Renal cortical epithelial cell (primary cell): ENCODE measurements at places on chromosomes 5 and 9. TPM values are rescaled to one million over a fixed set of nuclear protein-coding genes. Genes with fewer than 3 reads are reported as not detected.

GADD45G gene
- total RNA-seq: 0.20 TPM in 1 of 2 replicates, not detected in the other

DNAJB5 gene
- 8.7 and 13.4 TPM in 2 replicates for total RNA-seq

CATSPER3 gene
- 0.10 TPM in 1 of 2 replicates, not detected in the other for total RNA-seq

IRGM gene
- total RNA-seq: not detected in 2 replicates

SLC34A1 gene
- 0.05 TPM in 1 of 2 replicates, not detected in the other for total RNA-seq

TRIP13 gene
- total RNA-seq: 4.3 and 32.1 TPM in 2 replicates

PDGFRB gene
- total RNA-seq: 0.30 and 0.52 TPM in 2 replicates

GABRA6 gene
- total RNA-seq: not detected in 2 replicates

FOXD4 gene
- 0.20 TPM in 1 of 2 replicates, not detected in the other for total RNA-seq

SUSD1 gene
- total RNA-seq: 51.1 and 81.3 TPM in 2 replicates

QRFP gene
- total RNA-seq: not detected in 2 replicates

F2RL1 gene
- 119 and 170 TPM in 2 replicates for total RNA-seq

CD14 gene
- 5.3 TPM in 1 of 2 replicates, not detected in the other for total RNA-seq

C9orf40 gene
- 3.0 and 3.1 TPM in 2 replicates for total RNA-seq

SLC9A3 gene
- total RNA-seq: 0.35 and 1.6 TPM in 2 replicates

NUTM2F gene
- total RNA-seq: not detected in 2 replicates

IL13 gene
- total RNA-seq: not detected in 2 replicates

FCN1 gene
- total RNA-seq: not detected in 2 replicates

C5orf52 gene
- total RNA-seq: not detected in 2 replicates

GFI1B gene
- total RNA-seq: not detected in 2 replicates

CXCL14 gene
- 0.69 and 51.1 TPM in 2 replicates for total RNA-seq

ANKRD55 gene
- total RNA-seq: not detected in 2 replicates

WDR41 gene
- 71.4 and 112 TPM in 2 replicates for total RNA-seq

CLTB gene
- total RNA-seq: 77.4 and 146 TPM in 2 replicates

LCN2 gene
- total RNA-seq: 23.6 and 38.2 TPM in 2 replicates

SLC4A9 gene
- total RNA-seq: not detected in 2 replicates

OBP2A gene
- total RNA-seq: not detected in 2 replicates

CDO1 gene
- 0.17 and 0.55 TPM in 2 replicates for total RNA-seq

PCSK1 gene
- not detected in 2 replicates for total RNA-seq

RECK gene
- 9.6 and 11.6 TPM in 2 replicates for total RNA-seq

LIFR gene
- total RNA-seq: 10.8 and 45.7 TPM in 2 replicates

PCDHB10 gene
- total RNA-seq: 0.35 and 0.85 TPM in 2 replicates

SURF1 gene
- total RNA-seq: 18.4 and 18.6 TPM in 2 replicates

ENTPD2 gene
- total RNA-seq: 0.17 and 0.35 TPM in 2 replicates

TXN gene
- 104 and 341 TPM in 2 replicates for total RNA-seq

RNF183 gene
- total RNA-seq: 0.80 and 1.2 TPM in 2 replicates

FAM219A gene
- 11.6 and 17.2 TPM in 2 replicates for total RNA-seq

LECT2 gene
- not detected in 2 replicates for total RNA-seq

BASP1 gene
- 79.5 and 82.6 TPM in 2 replicates for total RNA-seq

SH3TC2 gene
- total RNA-seq: 6.4 and 13.9 TPM in 2 replicates

TEK gene
- total RNA-seq: 0.15 and 0.35 TPM in 2 replicates

SNX18 gene
- 11.6 and 16.7 TPM in 2 replicates for total RNA-seq

TAS2R1 gene
- not detected in 2 replicates for total RNA-seq

PGGT1B gene
- 12.2 and 19.1 TPM in 2 replicates for total RNA-seq

IQGAP2 gene
- under 0.01 and 0.30 TPM in 2 replicates for total RNA-seq

GABRB2 gene
- total RNA-seq: not detected in 2 replicates

LCN1 gene
- total RNA-seq: not detected in 2 replicates

PLAC8L1 gene
- total RNA-seq: not detected in 2 replicates

TLR4 gene
- total RNA-seq: 0.70 and 2.1 TPM in 2 replicates
